ENCODE measurements at places on chromosomes 2 and 18.

GRCh38 chr18:42583283-42583731, 532.2 kb downstream of the RIT2 start:
- DNase-seq, result no peak

DNA sequence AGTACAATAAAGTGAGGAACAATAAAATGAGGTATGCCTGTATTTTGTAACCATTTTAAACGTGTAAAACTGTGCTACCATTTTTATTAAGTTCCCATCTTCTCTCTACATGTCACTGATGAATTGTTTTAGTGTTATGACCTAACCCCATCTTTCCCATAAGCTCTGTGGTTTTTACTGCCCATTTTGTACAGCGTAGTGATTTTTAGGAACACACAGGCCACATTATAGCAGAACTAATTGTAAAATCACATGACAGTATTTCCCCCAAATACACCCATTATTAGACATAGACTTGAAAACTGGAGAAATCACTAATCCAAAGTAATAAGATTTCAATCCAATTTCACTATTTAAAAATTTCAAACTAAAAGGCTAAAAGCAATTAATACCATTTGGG, 130.7 kb downstream of the TMEM247 start:
- DNase-seq, result no peak

GRCh38 chr18:55213586-55213985, 254.3 kb upstream of the CCDC68 start:
- no peak for DNase-seq

GRCh38 chr2:33917252-33917651, 318.2 kb upstream of the FAM98A start:
- no peak for DNase-seq

DNA sequence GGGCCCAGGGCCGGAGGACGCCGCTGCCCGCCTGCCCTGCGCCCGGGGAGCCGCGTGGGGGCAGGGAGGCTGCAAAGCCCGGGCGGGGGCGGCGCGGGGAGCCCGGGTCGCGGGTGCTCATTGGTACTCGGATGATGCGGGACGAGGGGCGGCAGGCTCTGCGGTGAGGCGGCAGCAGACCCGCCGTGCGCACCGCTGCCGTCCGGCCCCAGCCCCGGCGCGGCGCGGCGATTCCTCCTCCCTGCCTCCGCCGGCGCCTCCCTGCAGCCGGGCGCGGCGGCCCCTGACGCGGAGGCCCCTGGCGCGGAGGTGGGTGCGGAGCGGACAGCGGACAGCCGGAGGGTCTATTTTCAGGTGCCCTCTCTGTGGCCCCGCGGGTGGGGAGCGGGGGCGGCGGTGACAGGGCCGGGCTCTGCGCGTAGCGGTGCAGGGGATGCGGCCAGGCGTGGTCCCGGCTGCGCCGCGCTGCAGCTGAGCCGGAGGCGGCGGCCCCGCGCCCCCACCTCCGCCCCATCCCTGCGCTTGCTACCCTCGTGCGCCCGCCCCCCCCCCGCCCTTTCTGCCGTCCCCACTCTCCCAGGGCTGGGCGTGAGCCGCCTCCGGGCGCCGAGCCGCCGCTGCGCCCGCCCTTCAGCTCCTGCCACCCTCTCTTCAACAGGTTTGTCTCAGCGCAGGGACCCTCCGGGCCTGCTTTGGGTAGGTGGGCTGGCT, 640 bp downstream of the SPTBN1 start:
- DNase-seq, result peak; percentile 33

DNA sequence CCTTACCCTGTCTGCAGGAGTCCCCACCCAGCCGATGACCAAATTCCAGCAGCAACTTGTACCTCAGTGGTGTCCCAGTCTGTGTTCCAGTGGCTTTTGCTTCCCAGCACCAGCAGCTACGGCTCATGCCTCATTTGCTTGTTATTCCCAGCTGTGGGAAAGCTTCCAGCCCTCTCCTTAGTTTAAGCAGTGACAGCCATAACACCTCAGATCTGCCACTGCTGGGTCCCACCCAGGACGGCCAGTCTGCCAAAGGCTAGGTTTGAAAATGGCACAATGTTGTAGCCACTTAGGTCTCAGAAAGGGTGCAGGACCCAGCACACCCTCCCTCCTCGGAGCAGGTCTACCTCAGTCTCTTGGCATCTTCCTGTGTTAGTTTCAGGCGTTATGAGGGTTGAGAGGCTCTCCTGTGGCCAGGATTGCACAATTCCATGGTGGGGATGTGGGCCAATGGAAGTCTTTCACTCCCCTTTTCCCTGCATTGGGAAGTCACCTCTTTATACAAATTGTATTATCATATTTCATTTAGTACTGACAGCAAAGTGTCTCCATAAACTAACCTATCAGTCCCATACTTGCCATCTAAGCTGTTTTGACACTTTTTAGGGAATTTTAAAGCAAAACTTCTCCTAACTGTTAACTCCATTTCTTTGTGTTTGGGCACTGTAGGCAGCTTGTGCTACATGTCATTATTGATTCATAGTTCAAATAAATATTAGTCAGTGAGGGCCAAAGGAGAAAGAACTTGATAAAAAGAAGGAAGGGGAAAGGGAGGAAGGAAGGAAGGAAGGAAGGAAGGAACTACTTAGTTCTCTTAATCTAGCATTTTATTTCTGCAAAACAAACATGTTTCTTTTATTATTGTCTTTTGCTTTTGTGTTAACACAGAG, 62.9 kb upstream of the FAM110C start:
- no peak for DNase-seq

DNA sequence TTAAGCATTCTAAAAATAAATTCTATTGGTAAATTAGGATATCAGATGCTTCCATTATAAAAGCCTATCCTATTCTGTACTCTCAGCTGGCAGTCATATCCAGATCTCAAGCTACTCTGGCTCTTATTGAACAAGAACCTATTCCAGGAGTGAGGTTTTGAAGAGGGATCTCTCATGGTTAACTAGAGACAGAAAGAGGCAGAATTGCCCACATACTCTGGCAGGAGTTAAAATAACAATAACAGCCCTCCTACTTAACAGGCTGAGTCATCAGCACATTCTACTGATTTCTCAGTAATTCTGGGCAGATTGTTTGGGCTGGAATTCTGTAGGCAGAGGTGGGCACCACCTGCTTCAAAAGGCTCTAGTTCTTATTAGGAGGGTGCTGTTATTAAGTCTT, 142.0 kb upstream of the UNC80 start:
- DNase-seq, result no peak
